ENCODE measurements at places on chromosomes 6 and 20. TPM values are rescaled to one million over a fixed set of nuclear protein-coding genes. Genes with fewer than 3 reads are reported as not detected.

PPP1R16B gene
- total RNA-seq, result not detected

IRF4 gene
- total RNA-seq, result under 0.01 TPM

MAP3K5 gene
- 7.4 TPM for total RNA-seq

DNA sequence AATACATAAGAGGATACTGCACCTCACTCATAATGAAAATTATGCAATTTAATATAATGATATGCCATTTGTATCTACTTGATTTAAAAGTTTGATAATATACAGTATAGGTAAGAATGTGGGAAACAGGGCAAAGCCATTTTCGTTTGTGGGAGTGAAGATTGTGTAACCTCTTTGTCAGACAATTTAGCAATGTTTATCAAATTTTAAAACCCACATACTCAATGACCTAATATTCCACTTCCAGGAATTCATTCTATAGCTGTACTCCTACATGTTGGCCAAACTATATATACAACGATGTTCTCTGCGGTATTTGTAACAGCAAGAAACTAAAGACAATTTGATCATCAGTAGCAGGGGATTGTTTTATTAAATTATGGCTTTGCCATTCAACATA, 17.8 kb upstream of the FKBP5 start:
- no peaks in the 10 kb centered on the region for H3K27me3 ChIP-seq
- no peak for DNase-seq
- no peak overlapping the region for H3K27ac ChIP-seq
- H3K36me3 ChIP-seq, result no peaks in the 10 kb centered on the region
- no peaks in the 10 kb centered on the region for H3K4me1 ChIP-seq

GRCh38 chr6:39951716-39952115, 17.5 kb upstream of the MOCS1 start:
- no peaks in the 10 kb centered on the region for H3K36me3 ChIP-seq
- no peak for DNase-seq
- H3K27ac ChIP-seq, result no peak overlapping the region
- H3K27me3 ChIP-seq, result peaks cover 26% of the 10 kb centered on the region

KIF16B gene
- 9.0 TPM for total RNA-seq

DNA sequence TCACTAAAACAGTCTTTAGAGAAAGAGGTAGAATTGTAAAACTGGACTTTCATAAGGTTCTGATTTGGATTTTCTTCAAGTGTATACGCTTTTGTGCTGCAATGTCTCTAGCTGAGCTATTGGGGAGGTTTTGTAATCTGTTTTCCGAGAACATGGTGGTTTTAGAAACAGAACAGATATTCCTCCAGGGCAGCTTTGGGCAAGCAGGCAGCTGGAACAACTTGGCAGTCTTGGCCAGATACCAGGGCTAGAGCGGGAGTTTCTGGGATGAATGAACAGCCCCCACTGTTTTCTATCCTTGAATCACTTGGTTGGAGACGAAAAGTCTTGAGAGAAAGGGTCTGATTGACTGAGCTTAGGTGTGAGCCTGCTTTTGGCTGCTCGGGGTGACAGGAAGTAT, 17.1 kb upstream of the ARMC2 start:
- DNase-seq, result no peak
- no peak overlapping the region for H3K27ac ChIP-seq
- no peaks in the 10 kb centered on the region for H3K36me3 ChIP-seq
- H3K4me1 ChIP-seq, result no peaks in the 10 kb centered on the region
- H3K27me3 ChIP-seq, result no peaks in the 10 kb centered on the region

DNA sequence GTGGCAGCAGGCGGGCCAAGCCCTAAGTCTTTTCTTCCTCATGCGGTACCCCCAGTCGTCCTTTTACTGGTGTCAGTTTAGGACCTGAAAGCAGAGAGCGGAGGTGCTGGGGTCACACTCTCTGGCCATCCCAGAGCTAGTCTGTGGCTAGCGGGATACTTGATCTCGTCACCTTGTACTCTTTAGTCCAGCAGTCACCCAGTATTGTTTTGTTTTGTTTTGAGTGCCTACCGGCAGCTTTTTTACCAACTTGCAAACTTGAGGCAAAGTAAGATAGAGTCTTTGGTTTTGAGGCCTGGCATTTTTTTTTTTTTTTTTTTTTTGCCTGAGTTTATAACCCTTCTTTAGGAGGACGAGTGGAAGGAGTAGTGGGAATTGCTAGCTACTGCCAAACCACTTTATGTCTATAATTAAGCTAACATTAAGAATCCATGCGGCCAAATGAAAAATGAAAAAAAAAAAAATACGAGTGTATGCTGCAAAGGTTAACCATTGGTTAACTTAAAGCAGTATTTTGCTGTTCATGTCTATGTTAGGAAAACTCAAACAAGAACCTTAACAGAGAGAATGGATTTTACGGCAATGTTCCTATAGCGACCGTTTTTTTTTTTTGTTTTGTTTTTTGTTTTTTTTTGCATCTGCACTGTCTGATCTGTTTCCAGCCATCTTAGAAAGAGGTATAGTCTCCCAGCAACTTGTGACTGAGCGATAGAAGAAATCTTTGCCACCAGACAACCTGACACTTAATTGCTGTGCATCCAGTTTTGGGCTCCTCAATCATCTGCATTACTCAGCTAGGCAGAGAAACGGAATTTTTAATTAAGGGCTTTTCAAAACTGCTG, 56.9 kb downstream of the FAM217A start:
- peak overlapping the region; percentile 89 for H3K27ac ChIP-seq
- peak overlapping the region; percentile 92 for H3K4me3 ChIP-seq
- no peaks in the 10 kb centered on the region for H3K27me3 ChIP-seq
- no peak for DNase-seq

GRCh38 chr20:46324960-46325703, 16.8 kb upstream of the CDH22 start:
- H3K4me1 ChIP-seq, result no peaks in the 10 kb centered on the region
- H3K27ac ChIP-seq, result no peak overlapping the region
- no peak overlapping the region for H3K4me3 ChIP-seq

MOG gene
- total RNA-seq, result not detected

DNA sequence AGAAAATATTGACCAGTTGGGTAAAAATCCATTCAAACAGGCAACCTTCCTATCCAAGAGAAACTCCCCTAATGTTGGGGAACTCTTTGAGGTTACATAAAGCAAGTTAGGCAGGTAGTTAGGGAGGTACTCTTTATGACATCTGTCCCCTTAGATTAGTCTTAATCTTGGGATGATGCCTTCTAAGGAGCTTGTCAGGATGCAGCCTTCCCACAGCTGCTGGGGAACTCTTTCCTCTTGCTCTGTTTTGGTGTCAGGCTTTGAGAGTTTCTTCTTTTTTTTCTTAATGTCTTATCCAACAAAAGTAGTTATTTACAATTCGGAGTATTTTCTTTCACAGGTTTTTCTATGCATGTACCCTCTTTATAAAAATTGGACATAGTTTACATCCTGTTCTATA, 194.8 kb downstream of the CDKAL1 start:
- H3K4me3 ChIP-seq, result no peak overlapping the region
- no peaks in the 10 kb centered on the region for H3K36me3 ChIP-seq
- H3K27ac ChIP-seq, result no peak overlapping the region
- DNase-seq, result peak; percentile 21

GRCh38 chr6:90454836-90455427, 131.9 kb downstream of the MAP3K7 start:
- no peak overlapping the region for H3K4me3 ChIP-seq
- DNase-seq, result no peak
- H3K4me1 ChIP-seq, result peaks cover 2% of the 10 kb centered on the region
- no peak overlapping the region for H3K27ac ChIP-seq
- no peaks in the 10 kb centered on the region for H3K36me3 ChIP-seq

DNA sequence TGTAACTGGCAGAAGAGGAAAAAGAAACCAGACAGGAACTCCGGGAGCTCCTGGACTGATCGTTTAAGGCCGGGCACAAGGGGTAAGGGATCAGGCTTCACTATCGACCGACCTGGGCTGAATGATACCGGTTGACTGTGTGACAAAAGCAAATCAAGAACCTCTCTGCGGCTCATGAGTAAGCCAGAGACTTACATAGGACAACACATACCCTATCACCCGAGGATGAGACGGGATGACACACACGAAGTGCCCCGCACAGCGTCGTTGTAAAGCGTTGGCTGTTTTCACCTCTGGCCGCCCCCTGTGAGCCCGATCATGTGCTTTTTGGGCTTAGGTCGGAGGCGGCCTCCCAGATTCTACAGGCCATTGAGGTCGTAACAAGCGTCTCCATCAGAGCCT, 695 bp upstream of the TGIF2 start:
- H3K36me3 ChIP-seq, result no peaks in the 10 kb centered on the region
- H3K4me3 ChIP-seq, result peak overlapping the region; percentile 82
- H3K4me1 ChIP-seq, result peaks cover 26% of the 10 kb centered on the region
- DNase-seq, result peak; percentile 89

DAAM2 gene
- 46.9 TPM for total RNA-seq

TGM2 gene
- total RNA-seq, result 78.2 TPM

- H3K4me3 ChIP-seq, result no peak overlapping the region
- no peak for DNase-seq
- H3K36me3 ChIP-seq, result no peaks in the 10 kb centered on the region
- H3K27me3 ChIP-seq, result peaks cover 4% of the 10 kb centered on the region
- H3K4me1 ChIP-seq, result peaks cover 9% of the 10 kb centered on the region
Measured at GRCh38 chr6:53615633-53616449, 49.7 kb downstream of the KLHL31 start.

DNA sequence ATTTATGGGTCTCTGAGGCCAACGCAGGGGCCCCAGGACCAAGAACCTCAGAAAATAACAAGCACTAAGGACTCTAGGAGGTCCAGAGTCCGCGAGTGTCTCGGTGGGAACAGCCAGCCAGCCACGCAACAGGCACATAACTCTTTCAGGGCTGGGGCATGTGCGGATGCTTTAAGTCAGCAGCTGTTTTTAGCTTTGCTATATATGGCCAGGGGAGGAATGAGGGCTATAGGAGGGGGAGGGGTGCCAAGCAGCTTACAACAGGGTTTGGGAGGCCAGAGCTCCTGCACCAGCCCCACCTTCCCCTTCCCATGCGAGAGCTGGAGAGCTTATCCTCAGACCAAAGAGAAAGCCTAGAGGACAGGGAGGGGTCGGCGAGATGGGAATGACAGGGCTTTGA, 6.2 kb downstream of the JPH2 start:
- no peak overlapping the region for H3K27ac ChIP-seq
- no peak for DNase-seq
- H3K4me3 ChIP-seq, result no peak overlapping the region
- H3K4me1 ChIP-seq, result no peaks in the 10 kb centered on the region
- peaks cover 3% of the 10 kb centered on the region for H3K27me3 ChIP-seq
- no peaks in the 10 kb centered on the region for H3K36me3 ChIP-seq

ZBTB46 gene
- under 0.01 TPM for total RNA-seq

LY6G6D gene
- not detected for total RNA-seq

Data from osteoblast (primary cell).